ENCODE measurements at places on chromosomes 12 and 14.

DNA sequence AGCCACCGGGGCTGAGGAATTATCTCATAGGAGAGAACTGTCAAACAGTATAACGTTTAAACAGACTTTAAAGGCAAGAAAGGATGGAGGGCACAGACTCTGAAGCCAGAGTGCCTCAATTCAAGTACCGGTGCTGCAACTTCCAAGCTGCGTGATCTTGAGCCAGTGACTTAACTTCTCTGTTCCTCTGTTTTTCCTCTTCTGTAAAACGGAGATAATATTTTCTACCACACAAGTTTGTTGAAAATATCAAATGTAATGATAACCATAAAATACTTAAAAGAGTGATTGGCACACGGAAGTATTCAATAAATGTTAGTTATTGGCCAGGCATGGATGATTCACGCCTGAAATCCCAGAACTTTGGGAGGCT lies 18.2 kb downstream of the BATF start:
- DNase-seq: no peak

DNA sequence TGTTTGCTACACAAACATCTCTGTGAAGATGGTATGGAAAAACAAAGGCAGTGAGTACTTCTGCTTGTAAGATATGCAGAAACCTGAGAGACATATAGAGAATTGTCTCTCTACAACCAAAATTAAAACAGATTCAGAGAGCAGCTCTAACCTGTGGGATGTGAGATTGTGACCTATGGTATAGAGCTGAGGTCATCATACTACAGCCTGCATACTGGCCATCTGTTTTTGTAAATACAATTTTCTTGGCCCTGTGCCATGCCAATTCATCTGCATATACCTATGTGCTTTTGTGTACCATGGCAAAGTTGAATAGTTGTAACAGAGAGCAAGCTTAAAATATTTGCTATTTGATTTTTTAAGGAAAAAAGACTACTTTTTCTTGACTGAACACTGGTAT lies 99.6 kb downstream of the LMO3 start:
- no peak for DNase-seq

- no peak for DNase-seq
These were observed 9.5 kb upstream of the AJUBA start for GRCh38 chr14:22991852-22992251.

DNA sequence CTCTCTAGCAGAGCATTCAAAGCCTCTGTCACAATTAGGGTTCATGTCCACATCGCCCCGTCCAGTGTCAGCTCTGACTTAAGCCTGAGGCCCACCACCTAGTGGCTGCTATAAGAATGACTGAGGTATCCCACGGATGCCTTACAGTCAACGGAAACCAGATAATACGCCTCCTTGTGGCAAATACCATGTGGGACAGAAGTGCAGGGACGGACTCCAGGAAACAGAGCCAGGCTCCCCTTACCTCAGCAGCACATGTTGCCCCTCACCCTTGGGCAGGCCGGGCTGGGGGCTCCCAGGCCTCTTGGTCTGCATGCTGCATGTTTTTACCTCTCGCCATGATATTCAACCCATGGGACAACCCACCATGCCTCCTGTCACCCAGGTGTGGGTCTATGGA lies 86.3 kb downstream of the VWF start:
- DNase-seq: peak; percentile 53
